ENCODE measurements at places on chromosomes 3 and 15. TPM values are rescaled to one million over a fixed set of nuclear protein-coding genes. Genes with fewer than 3 reads are reported as not detected.
A peak's percentile ranks its signal among the peaks of the same experiment; 100 is the strongest.

DNA sequence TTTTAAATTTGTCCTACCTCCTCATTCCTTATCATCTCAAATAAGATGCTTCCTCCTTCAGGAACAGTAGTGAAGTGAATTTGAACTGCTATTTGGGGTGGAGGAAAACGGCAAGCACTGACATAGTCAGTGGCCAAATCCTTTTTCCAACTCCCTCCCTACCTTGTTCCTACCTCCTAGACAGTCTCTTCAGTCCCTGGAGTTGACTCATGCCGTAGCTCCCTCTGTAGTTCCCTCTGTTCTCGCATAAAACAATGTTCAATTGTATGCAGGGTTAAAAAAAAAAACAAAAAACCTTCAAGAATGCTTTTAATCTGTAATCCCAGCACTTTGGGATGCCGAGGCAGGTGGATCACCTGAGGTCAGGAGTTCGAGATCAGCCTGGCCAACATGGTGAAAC is 1.4 kb downstream of the UBR1 start:
- peak overlapping the region; percentile 59 for H3K4me3 ChIP-seq
- peak overlapping the region; percentile 16 for H3K27ac ChIP-seq
- H3K36me3 ChIP-seq: peaks cover 50% of the 10 kb centered on the region
- DNase-seq: no peak
- H3K4me1 ChIP-seq: peaks cover 52% of the 10 kb centered on the region

The SEMA3F gene
- not detected for total RNA-seq

The RYK gene
- total RNA-seq: 6.0 TPM

GRCh38 chr3:79085171-79085570 is 682.6 kb downstream of the ROBO1 start:
- no peak overlapping the region for H3K27ac ChIP-seq
- no peak for DNase-seq
- no peaks in the 10 kb centered on the region for H3K27me3 ChIP-seq
- H3K36me3 ChIP-seq: no peaks in the 10 kb centered on the region

DNA sequence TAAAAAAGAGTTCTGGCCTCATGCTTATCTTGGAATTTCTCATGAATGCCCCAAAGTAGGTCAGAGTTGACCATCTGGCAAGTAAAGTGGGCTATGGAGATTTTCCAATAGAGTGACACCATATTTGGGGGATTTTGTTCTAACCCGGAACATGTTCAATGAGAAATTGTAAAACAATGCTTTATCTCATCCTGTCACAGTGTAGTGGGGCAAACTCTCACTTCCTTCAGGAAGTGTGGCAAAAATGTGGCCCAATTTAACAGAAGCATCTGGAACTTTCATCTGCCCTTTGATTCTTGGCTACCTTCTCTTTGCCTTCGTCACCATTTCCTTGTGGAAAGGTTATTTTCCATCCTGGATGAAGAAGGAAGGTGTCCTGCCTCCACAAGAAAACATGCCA is 70.8 kb downstream of the ADAMTS9 start:
- no peak overlapping the region for H3K27ac ChIP-seq
- no peak for DNase-seq
- no peak overlapping the region for H3K4me3 ChIP-seq
- H3K4me1 ChIP-seq: no peaks in the 10 kb centered on the region
- H3K36me3 ChIP-seq: no peaks in the 10 kb centered on the region
